ENCODE measurements at places on chromosomes 2 and 18.

DNA sequence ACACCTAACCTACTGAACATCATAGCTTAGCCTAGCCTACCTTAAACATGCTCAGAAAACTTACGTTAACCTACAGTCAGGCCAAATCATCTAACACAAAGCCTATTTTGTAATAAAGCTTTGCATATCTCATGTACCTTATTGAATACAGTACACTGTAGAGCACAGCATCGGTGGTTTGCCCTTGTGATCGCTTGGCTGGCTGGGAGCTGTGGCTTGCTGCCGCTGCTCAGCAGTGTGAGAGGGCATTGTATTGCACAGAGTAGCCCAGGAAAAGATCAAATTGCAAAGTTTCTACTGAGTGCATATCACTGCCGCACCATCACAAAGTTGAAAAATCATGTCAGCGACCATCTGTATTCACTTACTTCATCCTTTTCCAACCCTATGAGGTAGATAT lies 62.3 kb upstream of the NCK2 start:
- no peak for DNase-seq

DNA sequence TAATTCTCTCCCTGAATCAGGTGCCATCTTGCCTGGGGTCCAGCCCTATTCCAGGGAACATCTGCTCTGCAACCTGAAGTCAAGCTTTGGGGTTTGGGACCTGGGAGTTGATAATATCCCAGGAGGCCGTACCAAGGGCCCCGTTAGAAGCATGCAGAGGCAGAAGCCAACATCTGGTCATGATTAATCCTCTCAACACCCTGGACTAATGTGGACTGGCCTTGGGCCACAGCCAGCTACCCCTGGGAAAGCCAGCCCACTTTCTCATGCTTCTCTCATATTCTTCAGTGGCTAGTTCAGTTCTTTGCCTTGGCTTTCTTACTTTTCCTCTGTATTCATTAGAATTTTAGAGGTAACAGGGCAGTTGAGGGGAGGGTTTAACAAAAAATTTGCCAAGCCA lies 515.6 kb upstream of the NRP2 start:
- no peak for DNase-seq

DNA sequence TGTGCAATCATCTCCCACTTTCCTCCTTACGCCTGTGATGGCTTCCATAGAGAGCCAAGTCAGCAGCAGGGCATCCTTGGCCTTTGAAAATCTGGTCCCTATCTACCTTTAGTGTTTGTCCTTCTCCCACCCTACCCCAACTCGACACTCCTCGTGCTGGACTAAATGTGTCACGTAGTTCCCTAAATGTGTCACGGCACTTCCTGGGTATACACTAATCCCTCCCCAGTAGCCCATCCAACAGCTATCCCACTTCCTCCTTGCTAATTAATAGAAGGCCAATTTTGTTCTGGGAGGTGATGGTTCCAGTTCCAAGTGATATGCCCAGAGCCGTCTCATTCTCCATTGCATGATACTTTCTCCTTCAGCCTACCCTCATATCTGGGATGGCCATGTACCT lies 36.5 kb upstream of the ZFP36L2 start:
- DNase-seq: no peak

GRCh38 chr2:165594935-165595255 lies 125.4 kb downstream of the CSRNP3 start:
- no peak for DNase-seq

- no peak for DNase-seq
These were observed 24.7 kb downstream of the IL1R2 start for GRCh38 chr2:102016399-102016955.

GRCh38 chr2:148896136-148896535 lies 21.1 kb downstream of the KIF5C start:
- DNase-seq: no peak

GRCh38 chr18:9695605-9696004 lies 12.5 kb upstream of the RAB31 start:
- DNase-seq: no peak

GRCh38 chr2:170141865-170142264 lies 36.1 kb upstream of the MYO3B start:
- no peak for DNase-seq

DNA sequence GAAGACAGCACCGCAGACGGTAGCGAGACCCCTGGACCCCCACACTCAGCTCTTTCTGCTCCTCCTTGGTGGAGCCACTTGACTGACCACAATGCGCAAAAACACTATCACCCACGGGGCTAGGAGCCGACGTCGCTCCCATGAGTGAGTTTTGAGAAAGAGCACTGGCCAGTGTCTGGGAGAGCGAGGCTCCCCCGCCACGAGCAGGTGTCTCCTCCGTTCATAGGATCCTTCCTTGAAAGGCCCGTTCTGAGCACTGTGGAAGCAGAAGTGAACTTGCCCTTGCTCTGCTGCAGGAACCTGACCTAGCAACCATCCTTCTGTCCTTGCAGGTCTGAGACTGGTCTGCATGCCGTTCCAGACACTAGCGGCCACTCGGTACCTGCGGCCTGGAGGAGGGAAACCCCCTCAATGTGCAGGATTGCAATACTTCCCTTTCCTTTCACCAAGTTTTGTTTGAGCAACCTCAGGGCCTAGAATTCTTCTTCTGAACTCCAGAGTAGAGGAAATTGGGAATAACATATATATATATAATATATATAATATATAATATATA lies 12.9 kb upstream of the ZNF516 start:
- DNase-seq: no peak

DNA sequence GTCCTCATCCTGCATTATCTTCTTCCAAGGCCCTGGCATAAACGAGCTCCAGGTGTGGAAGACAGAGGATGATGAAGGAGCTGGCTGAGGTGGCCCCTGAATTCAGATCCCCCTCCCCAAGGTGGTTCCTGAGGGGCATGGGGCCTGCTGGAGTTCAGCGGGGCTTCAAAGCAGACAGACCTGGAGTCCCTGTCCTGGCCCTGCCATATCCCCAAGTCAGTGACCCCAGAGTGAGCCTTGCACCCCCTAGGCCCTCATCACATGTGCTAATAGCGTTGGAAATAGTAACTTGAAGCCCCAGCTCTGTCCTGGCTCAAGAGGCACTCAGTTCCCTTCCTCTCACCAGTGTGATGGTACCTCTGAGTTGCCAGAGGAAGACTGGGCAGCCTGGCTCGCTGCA lies 172.9 kb downstream of the GALNT1 start:
- no peak for DNase-seq

- no peak for DNase-seq
These were observed 10.0 kb upstream of the GPR55 start for GRCh38 chr2:230935130-230935430.

GRCh38 chr2:128584296-128584890 lies 265.7 kb upstream of the HS6ST1 start:
- no peak for DNase-seq

GRCh38 chr2:132676999-132677398 lies 7.0 kb upstream of the LYPD1 start:
- no peak for DNase-seq
